CD8-positive, alpha-beta memory T cell (primary cell): ENCODE measurements at places on chromosomes 4 and X. TPM values are rescaled to one million over a fixed set of nuclear protein-coding genes. Genes with fewer than 3 reads are reported as not detected.

GRCh38 chr4:81804849-81805248 lies 333.1 kb upstream of the RASGEF1B start:
- DNase-seq: no peak
- no peaks in the 10 kb centered on the region for H3K27me3 ChIP-seq
- H3K4me1 ChIP-seq: no peaks in the 10 kb centered on the region
- H3K4me3 ChIP-seq: no peak overlapping the region
- no peaks in the 10 kb centered on the region for H3K36me3 ChIP-seq
- H3K27ac ChIP-seq: no peak overlapping the region

Gene CYBB
- 3.7 TPM for total RNA-seq

DNA sequence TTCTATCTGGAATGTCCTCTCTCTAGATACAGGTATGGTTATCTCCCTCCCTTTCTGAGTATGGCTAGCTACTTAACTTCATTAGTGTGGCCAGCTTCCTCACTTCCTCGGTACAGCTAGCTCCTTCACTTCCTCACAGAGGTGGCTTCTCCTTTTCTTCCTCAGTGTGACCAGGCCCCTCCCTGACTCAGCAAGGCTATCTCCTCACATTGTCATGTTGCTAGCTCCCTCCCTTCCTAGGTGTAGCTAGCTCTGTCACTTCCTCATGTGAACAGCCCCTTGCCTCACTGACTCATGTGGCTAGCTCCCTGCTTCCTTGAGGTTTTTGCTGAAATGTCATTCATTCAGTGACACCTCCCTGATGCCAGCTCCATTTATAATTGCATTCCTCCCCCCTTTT lies 67.3 kb upstream of the DDIT4L start:
- H3K27me3 ChIP-seq: no peaks in the 10 kb centered on the region
- H3K4me1 ChIP-seq: no peaks in the 10 kb centered on the region
- H3K27ac ChIP-seq: no peak overlapping the region
- H3K36me3 ChIP-seq: no peaks in the 10 kb centered on the region
- H3K4me3 ChIP-seq: no peak overlapping the region

GRCh38 chr4:187184508-187184907 lies 460.9 kb upstream of the FAT1 start:
- H3K36me3 ChIP-seq: no peaks in the 10 kb centered on the region
- H3K27ac ChIP-seq: no peak overlapping the region
- no peaks in the 10 kb centered on the region for H3K27me3 ChIP-seq
- DNase-seq: no peak
- H3K4me1 ChIP-seq: no peaks in the 10 kb centered on the region

DNA sequence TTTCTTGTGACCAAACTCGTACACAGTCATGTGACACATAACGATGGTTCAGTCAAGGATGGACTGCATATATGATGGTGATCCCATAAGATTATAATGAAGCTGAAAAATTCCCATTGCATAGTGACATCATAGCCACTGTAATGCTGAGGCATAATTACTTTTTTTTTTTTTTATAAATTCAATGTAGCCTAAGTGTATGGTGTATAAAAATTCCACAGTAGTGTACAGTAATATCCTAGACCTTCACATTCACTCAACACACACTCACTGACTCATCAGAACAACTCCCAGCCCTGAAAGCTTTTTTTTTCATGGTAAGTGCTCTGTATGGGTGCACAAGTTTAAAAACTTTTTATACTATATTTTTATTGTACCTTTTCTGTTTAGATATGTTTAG lies 105.0 kb downstream of the AREG start:
- H3K4me1 ChIP-seq: no peaks in the 10 kb centered on the region
- no peak overlapping the region for H3K27ac ChIP-seq
- DNase-seq: no peak
- no peaks in the 10 kb centered on the region for H3K36me3 ChIP-seq
- no peaks in the 10 kb centered on the region for H3K27me3 ChIP-seq

DNA sequence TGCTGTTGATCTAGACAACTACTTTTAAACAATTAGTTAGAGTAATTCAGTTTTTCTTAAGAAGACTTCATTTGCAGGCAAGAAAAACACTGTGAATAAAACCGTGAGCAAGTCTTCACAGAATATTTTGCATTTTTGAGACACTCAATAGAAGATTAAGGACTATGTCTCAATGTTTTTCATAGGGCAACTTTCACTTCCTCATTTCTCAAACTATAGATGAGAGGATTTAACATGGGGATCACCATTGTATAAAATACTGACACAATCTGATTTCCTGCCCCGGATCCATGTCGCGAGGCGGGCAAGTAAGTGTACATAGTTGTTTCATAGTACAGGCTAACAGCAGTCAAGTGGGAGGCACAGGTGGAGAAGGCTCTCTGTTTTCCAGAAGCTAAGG lies 108.8 kb upstream of the IGSF1 start:
- no peaks in the 10 kb centered on the region for H3K27me3 ChIP-seq
- H3K4me1 ChIP-seq: no peaks in the 10 kb centered on the region
- H3K4me3 ChIP-seq: no peak overlapping the region
- H3K27ac ChIP-seq: no peak overlapping the region
- H3K36me3 ChIP-seq: no peaks in the 10 kb centered on the region

DNA sequence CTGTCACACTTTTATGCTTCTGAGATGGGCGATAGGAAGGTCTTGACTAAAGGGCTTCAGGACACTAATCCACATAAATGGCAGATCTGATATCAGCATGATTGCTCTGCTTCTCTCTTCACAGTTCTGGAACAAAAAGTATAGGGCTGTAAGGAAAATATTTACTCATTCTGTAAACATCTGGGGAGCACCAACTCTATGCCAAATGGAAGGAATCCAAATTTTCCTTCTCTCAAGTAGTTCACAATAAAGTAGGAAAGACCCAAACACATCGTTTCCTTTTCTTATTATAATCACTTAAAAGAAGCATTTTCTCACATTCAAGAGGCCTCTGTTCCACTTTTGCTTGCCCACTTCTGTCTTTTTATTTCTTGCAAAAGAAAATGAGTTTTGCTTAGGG lies 45.9 kb upstream of the F9 start:
- no peak overlapping the region for H3K27ac ChIP-seq
- no peak for DNase-seq
- H3K27me3 ChIP-seq: no peaks in the 10 kb centered on the region
- H3K4me1 ChIP-seq: no peaks in the 10 kb centered on the region

DNA sequence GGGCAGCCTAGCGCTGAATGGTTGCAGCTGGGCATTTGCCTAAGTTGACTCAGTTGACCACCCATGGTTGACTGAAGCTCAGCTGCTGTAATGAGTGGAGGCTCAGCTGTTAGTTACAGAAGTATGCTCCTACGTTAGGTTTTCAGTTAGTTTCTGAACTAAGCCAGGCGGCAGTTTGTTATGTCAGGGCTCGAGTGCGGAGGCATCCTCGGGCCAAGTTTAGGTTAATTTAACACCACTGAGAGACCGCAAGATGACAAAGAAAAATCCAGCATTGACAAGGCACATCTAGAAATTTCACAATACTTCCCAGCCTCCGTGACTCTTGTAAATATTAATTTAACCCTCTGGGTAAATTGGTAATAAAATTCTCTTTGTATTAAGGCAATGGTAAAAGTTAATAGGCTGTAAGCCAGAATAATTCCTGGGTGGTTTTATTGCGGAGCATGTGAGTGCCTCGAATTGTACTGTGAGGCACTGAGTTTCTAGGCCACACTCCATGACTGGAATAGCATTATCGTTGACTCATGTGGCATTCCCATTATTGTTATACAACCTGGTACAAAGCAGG lies 33.1 kb upstream of the CDKN2AIP start:
- no peak for DNase-seq
- H3K36me3 ChIP-seq: no peaks in the 10 kb centered on the region
- no peak overlapping the region for H3K27ac ChIP-seq
- H3K4me3 ChIP-seq: no peak overlapping the region

Gene KCNE5
- 0.40 TPM for total RNA-seq

GRCh38 chr4:21271439-21272052 lies 571.3 kb downstream of the PACRGL start:
- no peaks in the 10 kb centered on the region for H3K4me1 ChIP-seq
- no peak overlapping the region for H3K4me3 ChIP-seq
- no peak for DNase-seq
- no peaks in the 10 kb centered on the region for H3K27me3 ChIP-seq

DNA sequence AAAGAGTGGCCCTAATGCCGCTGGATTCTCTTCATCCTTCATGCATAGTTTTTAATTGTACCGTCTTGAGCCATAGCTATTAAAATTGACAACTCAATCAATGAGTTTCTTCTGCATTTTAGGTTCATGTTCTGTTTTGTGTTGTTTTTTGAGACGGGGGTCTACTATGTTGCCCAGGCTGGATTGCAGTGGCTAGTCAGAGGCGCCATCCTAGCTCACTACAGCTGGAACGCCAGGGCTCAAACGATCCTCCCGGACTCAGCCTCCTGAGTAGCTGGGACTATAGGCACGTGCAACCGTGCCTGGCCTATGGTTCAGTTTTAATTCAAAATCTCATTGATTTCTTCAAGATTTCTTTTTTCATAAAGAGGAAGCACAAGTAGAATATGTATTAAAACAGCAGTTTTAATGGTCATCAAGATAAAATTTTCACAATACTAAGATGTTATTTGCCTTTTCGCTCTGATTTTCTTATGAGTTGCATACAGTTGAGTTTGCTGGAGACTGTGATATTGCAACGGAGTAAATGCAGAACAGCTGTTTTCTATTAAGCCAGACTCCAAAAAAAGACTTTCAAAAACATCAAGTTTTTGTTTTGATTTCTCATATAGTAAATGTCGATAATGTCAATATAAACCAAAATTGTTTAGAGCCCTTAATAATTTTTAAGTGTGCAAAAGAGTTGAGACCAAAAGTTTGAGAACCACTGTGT lies 1.1 kb upstream of the STX18 start:
- H3K4me3 ChIP-seq: peak overlapping the region; percentile 94
- H3K36me3 ChIP-seq: no peaks in the 10 kb centered on the region
- no peaks in the 10 kb centered on the region for H3K27me3 ChIP-seq
- DNase-seq: no peak

GRCh38 chrX:53288189-53288588 lies 6.8 kb upstream of the IQSEC2 start:
- H3K4me3 ChIP-seq: peak overlapping the region; percentile 56
- no peaks in the 10 kb centered on the region for H3K36me3 ChIP-seq
- peak; percentile 6 for DNase-seq
- H3K27me3 ChIP-seq: no peaks in the 10 kb centered on the region
- peaks cover 13% of the 10 kb centered on the region for H3K4me1 ChIP-seq

Gene BMX
- not detected for total RNA-seq

DNA sequence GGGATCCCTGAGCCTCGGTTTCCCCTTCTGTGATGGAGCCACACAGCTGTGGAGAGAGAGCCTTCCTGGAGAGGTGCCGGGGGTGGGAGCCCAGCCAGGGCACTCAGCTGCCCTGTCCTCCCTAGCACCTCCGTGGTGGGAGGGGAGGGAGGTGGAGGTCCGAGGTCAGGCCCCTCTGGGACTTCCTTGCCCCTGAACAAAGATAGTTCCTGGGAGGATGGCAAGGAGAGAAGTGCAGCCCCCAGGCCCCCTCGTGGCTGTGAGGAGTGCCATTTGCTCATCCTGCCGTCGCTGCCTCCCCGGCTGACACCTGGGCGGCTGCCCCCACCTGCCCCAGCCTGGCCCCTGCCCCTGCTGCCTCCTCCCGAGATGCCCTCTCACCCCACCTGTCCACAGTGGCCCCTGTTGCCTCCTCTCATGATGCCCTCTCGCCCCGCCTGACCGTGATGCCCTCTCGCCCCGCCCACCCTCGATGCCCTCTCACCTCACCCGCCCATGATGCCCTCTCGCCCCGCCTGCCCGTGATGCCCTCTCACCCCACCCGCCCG lies 12.7 kb downstream of the DOK7 start:
- H3K27me3 ChIP-seq: peaks cover 2% of the 10 kb centered on the region
- H3K4me1 ChIP-seq: no peaks in the 10 kb centered on the region
- no peak overlapping the region for H3K4me3 ChIP-seq

GRCh38 chrX:73913580-73913979 lies 350.6 kb downstream of the CHIC1 start:
- H3K36me3 ChIP-seq: no peaks in the 10 kb centered on the region
- H3K27ac ChIP-seq: no peak overlapping the region
- H3K4me1 ChIP-seq: no peaks in the 10 kb centered on the region
- DNase-seq: no peak
- no peaks in the 10 kb centered on the region for H3K27me3 ChIP-seq
- H3K4me3 ChIP-seq: no peak overlapping the region

DNA sequence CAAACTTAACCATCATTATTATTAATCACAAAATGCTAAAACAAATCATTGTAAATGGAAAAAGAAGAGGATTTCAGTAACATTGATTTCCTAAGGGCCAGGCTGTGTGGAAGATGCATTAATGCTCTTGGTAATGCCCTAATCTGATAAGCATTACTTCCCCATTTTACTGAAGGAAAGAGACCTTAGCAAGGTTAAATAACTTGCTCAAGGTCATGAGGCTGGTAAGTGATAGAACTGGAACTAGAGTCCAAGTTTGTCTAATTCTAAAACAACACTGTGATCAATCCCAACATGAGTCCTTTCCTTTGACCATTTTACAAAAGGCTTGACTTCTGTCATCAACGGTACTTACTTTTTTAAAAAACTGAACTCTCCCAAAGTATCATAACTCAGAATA lies 32.6 kb downstream of the ADAMTS3 start:
- H3K4me3 ChIP-seq: no peak overlapping the region
- no peaks in the 10 kb centered on the region for H3K27me3 ChIP-seq
- no peak overlapping the region for H3K27ac ChIP-seq
- H3K36me3 ChIP-seq: no peaks in the 10 kb centered on the region

Gene SMR3B
- not detected for total RNA-seq

- H3K36me3 ChIP-seq: peaks cover 5% of the 10 kb centered on the region
- H3K4me1 ChIP-seq: no peaks in the 10 kb centered on the region
- DNase-seq: no peak
- no peaks in the 10 kb centered on the region for H3K27me3 ChIP-seq
- H3K4me3 ChIP-seq: no peak overlapping the region
Measured at GRCh38 chrX:19611636-19612376, 96.5 kb upstream of the MAP3K15 start.

- DNase-seq: no peak
- H3K4me3 ChIP-seq: no peak overlapping the region
- H3K4me1 ChIP-seq: no peaks in the 10 kb centered on the region
- H3K36me3 ChIP-seq: no peaks in the 10 kb centered on the region
- no peaks in the 10 kb centered on the region for H3K27me3 ChIP-seq
Measured at GRCh38 chr4:67603310-67604028, 44.9 kb downstream of the STAP1 start.

DNA sequence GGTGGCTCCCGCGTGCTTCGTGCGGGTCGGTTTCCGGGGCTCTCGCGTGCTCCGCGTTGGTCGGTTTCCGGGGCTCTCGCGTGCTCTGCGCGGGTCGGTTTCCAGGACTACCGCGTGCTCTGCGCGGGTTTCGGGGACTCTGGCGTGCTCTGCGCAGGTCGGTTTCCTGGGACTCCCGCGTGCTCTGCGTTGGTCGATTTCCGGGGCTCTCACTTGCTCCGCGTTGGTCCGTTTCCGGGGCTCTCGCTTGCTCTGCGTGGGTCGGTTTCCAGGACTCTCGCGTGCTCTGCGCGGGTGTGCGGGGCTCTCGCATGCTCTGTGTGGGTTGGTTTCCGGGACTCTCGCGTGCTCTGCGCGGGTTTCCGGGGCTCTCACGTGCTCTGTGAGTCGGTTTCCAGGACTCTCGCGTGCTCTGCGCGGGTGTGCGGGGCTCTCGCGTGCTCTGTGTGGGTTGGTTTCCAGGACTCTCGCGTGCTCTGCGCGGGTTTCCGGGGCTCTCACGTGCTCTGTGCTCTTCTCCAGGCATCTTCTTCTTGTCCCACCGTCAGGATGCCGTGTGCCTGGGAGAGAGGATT lies 109.9 kb upstream of the LRPAP1 start:
- no peak for DNase-seq
- H3K4me3 ChIP-seq: no peak overlapping the region
- H3K36me3 ChIP-seq: no peaks in the 10 kb centered on the region
- no peaks in the 10 kb centered on the region for H3K4me1 ChIP-seq
- H3K27ac ChIP-seq: no peak overlapping the region
